ENCODE measurements at places on chromosomes 3 and 15.

DNA sequence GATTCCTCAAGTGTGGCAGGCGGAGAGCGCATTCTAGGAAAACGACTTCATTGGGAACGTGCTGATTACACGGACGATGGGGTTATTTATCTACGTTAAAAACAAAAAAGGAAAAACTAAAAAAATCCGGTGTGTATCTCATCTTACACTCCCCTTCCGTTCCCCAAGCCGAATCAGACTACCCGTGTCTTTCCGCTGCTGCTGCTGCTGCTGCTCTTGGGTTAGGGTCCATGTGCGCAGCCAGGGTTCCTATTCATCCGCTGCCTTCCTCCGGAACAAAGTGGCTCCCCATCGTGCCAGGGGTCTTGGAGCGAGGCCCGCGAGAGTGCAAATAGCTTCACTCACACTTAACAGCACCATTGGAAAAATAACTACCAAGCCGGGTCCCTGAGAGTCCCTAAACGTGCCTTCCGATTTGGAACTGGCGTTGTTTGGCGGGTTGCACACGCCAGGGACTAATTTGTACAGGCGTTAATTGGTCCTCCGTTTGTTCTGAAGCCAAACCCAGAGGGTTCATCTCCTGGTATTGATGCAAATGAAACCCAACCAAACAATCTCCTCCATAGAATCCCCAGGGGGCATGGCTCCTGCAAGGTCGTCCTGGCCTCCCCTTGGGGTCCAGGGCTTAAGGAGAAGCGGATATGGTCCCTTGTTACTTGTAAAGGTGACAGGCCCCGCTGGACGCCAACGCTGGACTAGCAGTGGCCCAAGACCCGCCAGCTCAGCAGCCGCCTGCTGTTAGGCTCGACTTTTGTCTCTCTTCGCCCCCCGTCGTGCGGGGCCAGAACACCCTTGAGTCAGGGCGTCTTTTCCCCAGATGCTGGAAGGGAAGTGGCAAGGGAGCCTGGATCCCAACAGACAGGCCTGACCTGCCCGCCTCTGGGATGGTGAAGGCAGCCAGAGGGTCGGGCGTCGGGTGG lies 11.0 kb upstream of the ONECUT1 start:
- no peak for DNase-seq

DNA sequence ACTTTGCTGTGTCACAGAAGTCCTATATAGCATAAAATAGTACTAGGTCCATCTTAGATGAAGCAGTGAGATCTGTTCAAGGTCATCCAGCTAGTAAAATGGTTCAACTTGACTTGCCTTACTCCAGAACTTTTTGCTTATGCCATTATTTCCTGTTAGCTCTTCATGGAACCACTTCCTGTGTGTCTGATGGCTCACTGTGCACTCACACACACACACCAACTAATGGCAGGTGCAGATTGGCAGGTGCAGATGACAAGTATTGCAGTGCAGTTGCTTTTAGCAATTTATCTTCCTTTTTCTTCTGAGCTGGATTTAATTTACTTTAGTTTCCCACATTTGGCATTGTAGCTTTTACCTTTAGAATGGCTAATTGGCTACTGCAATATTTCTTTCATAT lies 29.8 kb downstream of the GOLGA8S start:
- DNase-seq: no peak

DNA sequence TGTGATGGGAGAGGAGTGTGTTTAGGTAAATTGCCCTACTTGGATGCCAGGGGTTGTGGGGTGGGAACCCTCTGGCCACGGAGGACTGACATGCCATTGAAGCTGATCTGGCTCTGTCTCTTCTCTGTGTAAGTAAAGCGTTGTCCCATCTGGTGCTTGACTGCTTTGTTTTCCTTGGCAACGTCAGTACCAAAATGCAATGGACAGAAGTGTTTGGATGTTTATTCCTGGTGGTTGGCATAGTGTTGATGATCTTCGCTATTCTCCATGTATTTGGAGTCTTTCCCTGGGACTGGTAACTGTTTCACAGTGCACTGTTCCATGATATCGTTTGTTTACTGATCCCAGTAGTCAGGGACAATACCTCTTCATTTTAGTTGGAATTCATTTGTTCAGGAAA lies 130.5 kb upstream of the MCTP2 start:
- no peak for DNase-seq

GRCh38 chr3:193831495-193832455 lies 238.8 kb downstream of the OPA1 start:
- no peak for DNase-seq

DNA sequence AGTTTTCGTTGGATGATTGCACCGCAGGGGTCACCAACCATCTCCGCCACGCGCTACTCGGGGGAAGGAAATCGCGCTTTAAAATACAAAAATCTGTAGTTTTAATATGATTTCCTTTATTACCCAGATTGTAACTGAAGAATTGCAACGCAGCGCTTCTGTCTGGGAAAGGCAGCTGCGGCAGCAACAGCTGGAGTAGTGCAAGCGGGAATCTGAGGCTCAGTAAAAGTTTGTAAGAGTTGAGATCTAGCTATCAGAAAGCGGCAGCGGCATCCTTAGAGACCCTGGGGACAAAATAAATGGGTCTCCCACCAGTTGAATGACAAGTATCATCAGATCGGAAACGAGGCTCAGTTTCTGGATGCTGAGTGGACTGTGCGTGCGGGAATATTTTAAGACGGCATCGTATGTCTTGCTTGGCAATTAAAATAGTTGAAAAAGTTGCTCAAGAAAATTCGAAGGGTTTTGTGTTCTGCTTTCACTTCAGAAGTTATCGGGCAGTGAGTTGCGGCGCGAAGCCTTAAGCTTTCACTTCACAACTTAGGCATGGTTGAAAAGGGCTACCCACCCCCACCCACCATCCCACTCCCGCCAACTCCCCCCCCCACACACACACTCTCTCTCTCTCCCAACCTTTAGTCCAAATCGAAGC lies 2.7 kb downstream of the MECOM start:
- DNase-seq: no peak

- no peak for DNase-seq
Measured at GRCh38 chr15:34889476-34889875, 80.1 kb downstream of the AQR start.

DNA sequence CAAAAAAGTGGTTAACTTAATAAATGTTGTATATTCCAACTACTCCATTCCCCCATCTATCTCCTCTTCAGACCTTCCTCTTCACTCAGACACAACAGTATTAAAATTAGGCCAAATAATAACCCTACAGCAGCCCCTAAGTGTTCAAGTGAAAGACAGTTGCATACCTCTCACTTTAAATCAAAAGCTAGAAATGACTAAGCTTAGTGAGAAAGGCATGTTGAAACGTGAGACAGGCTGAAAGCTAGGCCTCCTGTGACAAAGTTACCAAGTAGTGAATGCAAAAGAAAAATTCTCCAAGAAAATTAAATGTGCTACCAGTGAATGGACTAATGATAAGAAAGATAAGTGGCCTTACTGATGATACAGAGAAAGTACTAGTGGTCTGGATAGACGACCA lies 71.7 kb downstream of the ANKRD28 start:
- DNase-seq: no peak

DNA sequence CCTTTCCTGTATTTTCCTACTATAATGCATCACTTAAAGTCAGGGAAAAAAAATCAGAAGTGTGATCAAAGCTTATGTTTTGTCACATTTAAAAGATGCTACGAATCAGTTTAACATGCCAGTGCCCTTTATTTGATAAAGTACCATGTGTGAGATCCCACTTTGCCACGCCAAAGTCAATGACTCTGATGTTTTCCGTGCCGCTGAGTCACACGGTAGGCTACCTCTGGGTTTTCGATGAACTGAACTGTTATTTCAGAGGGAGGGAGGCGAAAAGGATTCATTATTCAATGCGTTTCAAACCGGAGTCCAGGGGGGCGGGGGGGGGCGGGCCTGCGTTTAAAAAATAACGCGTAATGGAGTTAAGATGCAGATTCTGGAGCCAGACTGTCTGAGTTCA lies 203.0 kb downstream of the ABHD5 start:
- DNase-seq: no peak

DNA sequence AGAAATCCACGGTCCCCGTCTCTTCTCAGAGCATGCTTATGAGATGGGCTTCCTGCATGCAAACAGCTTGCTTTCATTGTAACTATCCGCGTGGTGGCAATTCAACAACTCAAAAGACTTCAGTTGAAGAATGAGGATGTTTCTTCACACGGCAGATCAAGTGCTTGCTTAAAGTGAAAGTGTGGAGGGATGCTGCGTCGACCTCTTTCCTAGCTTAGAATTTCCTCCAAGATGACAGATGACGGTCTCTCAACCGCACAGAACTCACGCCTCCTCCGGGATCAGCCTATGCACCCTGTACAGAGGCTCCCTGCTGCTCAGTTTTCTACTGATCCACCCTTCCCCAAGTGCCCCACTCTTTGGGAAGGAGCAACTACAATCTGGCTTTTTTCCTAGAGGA lies 47.8 kb downstream of the PCSK6 start:
- peak; percentile 33 for DNase-seq

GRCh38 chr3:25604107-25604805 lies 60.5 kb downstream of the TOP2B start:
- no peak for DNase-seq

DNA sequence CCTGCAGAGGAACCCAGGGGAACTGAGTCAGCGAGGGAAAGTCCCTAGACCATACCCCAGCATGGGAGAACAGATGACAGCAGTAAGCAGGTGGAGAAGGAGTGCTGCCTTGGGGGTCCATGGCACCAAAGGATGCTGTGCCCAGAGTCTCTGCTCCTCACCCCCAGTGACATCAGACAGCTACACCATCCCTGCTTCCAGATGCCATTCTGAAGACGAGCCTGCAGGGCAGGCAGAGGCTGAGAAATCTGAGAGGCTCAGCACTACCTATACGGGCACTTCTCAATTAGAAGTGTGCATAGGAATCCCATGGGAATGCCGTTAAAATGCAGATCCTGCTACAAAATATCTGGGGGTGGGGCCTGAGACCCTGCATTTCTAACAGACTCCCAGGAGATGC lies 211.3 kb upstream of the NSMCE3 start:
- no peak for DNase-seq

- no peak for DNase-seq
Measured at GRCh38 chr3:197593046-197593380, 37.2 kb upstream of the BDH1 start.
